Hindlimb muscle (tissue), 1 donor: ENCODE measurements at places on chromosomes 12 and 14.

DNA sequence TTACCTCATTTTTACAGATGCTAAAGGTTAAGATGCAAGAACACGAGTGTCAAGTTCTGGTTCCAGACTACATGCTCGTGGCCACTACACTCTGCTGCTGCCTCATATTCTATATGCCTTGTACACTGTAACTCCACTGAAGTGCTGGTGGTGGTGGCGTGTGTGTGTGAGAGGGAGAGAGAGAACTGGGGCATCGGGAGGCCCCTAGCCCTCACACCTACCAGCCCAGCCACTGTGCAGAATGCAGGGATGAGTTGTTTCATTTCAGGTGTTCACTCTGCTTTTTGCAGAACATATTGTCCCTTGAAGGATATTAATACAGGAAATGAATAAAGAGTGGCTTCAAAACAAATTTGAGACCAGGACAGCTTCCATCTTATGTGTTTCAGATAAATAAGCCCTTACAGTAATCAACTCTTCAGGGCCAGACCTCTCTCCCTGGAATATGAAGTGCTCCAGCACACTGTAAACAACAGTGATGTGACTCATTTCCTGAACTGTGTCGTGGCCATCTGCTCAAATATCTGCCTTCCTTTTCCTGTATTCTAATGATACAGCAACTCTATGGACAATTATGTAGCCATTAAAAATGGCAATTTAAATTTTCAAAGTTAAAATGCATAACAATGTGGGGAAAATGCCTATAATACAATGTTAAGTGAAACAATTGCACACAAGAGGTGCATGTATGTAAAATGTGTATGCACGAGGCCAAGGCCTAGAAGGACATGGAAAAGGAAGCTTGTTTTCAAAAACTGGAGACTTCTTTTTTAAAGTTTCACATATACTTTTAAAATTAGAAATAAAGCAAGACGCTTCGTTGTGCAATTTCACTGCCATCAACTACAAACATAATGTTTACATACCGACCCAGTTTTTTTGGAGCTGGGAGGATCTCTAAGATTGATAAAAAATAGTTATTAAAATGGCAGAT is 215.4 kb downstream of the PELI2 start:
- no peak for DNase-seq

- DNase-seq = no peak
Measured at GRCh38 chr14:97162621-97163020, 365.4 kb downstream of the VRK1 start.

- no peak for DNase-seq
Measured at GRCh38 chr12:2118061-2118460, 65.3 kb downstream of the CACNA1C start.

- DNase-seq = no peak
Measured at GRCh38 chr14:104118006-104118844, 20.2 kb upstream of the KIF26A start.

DNA sequence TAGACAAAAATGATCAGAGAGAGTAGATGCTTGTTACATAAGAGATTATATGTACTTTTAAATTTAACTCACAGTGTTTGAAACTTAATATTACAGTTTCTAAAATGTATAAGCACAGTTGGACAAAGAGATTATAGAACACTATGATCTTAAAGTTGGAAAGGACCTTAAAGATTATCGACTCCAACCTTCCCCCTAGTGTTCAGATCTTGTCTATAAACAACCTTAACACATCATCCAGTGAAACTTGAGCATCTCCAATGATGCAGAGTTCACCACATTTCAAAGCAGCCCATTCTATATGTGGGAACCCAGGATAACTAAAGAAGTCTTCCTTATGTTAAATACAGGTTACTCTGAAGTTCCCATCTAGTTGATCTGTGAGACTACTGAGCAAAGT is 480.8 kb downstream of the RMST start:
- DNase-seq = no peak

- DNase-seq = peak; percentile 61
Measured at GRCh38 chr12:94186278-94187241, 38.2 kb downstream of the PLXNC1 start.

DNA sequence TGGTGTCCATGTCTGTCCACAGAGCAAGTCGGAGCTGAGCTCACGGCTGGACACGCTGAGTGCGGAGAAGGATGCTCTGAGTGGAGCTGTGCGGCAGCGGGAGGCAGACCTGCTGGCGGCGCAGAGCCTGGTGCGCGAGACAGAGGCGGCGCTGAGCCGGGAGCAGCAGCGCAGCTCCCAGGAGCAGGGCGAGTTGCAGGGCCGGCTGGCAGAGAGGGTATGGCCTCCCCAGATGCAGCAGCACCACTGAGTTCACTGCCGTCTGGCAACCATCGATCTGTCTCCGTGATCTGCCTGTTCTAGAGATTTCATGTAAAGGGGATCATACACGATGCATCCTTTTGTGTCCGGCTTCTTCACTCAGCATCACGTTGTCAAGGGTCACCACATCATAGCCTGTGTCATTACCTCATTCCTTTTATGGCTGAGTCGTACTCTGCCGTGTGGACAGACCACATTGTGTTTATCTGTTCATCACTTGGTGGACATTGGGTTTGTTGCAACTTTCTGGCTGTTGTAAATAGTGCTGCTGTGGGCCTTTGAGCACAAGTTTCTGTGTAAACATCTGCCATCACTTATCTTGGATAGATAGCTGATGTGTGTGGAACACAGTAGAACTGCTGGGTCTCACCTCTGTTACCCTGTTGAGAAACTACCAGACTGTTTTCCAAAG is 21.9 kb downstream of the HIP1R start:
- no peak for DNase-seq

- no peak for DNase-seq
Measured at GRCh38 chr12:30992381-30992780, 65.8 kb downstream of the TSPAN11 start.

DNA sequence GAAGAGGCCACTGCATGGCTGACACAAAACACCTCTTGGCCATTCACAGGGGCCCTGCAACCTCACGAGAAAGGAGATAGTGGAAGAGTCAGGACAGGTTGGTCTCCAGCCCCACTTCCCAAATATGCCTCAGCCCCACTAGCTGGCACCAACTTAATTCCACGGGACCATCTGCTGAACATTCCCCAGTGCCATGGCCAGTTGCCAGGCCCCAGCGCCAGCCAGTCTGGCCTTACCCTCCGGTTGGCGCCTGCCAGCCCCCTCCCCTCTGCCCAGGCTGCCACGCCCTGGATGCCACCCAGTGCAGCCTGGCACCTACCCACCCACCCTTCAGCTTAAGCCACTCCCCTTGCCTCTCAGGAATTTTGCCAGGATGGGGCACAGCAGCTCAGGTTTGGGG is 21.2 kb upstream of the HSPB8 start:
- DNase-seq = no peak

DNA sequence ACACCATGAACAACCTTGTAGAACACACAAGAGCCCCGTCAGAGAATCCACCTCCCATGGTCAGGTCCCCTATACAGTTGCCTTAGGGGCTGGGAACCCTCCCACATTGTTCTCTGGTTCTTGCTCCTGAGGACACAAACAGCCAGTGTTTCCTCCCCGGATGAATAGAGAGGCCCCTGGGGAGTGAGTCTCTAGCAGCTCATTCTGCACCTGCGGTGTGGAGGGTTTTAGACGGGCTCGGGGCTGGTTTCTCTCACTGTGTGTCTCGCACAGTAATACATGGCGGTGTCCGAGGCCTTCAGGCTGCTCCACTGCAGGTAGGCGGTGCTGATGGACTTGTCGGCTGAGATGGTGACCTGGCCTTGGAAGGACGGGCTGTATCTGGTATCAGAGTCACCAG is 1052.1 kb downstream of the TMEM121 start:
- DNase-seq = no peak

GRCh38 chr12:30764251-30764650 is 9.5 kb upstream of the CAPRIN2 start:
- DNase-seq = no peak

- DNase-seq = no peak
Measured at GRCh38 chr12:33265900-33266299, 173.7 kb downstream of the SYT10 start.

DNA sequence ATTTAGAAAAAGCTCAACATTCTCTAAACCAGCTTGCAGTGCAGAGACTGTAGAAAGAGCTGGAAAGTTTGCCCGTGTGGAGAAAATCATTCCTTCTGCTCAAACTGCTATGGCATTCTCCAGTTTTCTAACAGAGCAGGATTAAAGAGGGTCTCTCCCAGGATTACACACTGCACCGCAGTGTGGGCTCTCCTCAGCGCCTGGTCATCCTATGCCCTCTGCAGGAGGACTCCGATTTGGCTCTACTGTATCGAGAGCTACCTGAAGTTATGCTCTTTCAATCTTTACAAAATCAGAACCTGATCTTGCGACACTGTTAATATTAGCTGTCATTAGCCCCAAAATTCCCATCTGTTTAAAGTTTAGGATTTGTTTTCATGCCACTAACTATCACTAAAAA is 33.0 kb downstream of the BHLHE41 start:
- no peak for DNase-seq

DNA sequence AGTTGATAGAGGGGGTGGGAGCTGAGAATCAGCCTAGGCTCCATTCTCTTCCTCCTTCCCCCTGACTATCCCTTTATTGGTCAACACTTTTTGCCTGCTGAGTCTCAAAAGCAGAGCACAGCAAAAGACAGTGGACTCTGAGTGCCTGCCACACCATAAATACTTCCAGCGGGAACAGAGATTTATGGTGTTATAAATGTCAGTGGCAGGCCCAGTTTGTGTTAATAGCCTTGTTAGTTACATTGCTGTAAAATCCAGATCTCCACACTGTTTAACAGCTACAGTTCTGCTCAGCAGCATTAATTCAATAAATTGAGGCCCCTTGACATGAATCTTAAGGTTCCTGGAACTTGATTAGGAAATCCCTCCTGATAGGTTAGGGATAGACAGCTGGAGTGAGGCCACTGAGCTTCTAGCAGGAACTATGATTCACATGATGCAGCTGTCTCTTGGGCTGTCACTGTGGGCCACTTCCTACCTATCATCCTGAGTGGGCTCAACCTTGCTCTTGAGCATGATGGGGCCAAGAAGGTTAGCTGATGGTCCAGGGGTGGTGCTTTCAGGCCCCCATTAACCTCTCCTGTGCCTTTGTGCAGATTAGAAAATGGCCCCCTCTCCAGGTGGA is 295.2 kb upstream of the SRRM4 start:
- DNase-seq = no peak

GRCh38 chr14:30211326-30211725 is 283.7 kb upstream of the PRKD1 start:
- no peak for DNase-seq

DNA sequence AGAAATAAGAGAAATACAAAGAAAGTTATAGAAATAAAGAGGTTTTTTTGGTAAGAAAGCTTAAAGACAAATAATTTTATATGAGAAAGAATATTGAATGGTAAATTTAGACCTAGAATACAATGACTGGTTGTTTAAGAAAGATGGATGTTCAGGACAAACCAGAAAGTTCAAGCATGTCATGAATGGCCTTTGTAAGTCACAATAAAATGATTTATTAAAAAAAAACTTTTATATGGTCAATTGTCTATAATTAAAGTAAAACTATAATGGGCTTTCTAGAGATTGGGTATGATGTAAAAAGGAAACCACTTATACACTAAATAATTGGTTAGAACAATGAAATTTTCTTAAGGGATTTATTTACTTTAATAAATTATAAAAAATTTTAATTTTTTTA is 19.8 kb upstream of the CAPRIN2 start:
- no peak for DNase-seq

DNA sequence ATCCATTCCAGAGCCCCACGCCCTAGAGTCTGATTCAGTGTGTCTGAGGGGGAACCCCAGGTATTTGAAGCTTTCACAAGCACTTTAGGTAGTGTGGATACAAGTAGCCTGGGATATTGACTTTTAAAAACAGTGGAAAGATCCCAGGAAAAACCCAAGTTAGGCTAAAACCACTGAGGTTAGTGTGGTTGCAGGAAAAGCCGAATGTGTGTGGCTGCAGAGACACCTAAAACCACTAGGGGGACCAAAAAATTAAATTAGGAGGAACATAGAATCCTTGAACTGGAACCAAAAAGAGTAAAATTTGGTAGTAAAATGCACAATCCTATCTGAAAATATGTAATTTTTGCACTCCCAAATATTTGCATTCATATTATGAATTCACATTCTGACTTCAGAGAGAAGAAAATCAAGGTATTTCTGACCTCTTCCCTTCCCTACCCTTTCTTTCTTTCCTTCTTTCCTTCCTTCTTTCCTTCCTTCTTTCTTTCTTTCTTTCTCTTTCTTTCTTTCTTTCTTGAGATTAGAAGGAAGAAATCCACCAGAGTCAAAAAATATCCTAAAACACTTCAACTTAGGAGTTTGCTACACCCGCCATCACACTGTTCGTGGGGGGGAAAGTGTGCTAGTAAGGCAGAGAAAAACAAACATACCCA is 37.8 kb downstream of the SLCO1A2 start:
- peak; percentile 3 for DNase-seq

- DNase-seq = no peak
Measured at GRCh38 chr12:81863406-81863805, 104.3 kb upstream of the PPFIA2 start.

GRCh38 chr14:76936483-76936882 is 92.0 kb downstream of the IRF2BPL start:
- DNase-seq = no peak

- no peak for DNase-seq
Measured at GRCh38 chr14:91918186-91918883, 29.2 kb downstream of the FBLN5 start.

DNA sequence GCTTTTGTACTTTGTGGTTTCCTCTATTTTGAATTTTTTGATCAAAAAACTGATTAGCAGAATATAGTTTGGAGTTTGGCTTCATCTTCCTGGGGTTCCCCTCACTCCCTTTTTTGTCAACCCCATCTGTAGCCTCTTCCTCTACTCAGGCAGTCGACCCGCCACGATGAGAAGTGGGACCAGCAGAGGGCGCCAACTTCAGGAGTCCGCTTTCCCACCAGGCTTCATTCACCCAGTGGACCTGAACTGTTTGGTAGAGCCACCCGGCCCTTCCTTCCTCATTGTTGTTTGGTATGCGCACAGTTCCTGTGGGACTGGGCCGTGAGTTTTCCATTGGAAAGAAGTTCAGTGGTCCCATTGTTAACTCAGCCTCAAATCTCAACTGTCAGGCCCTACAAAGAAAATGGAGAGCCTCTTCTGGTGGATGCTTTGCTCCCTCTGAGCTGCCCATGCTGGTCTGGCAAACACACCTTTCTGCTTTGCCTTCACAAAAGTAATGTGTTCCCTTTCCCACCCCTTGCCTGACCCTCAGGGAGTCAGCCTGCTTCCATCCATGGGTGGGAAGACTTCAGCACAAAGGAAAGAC is 21.7 kb downstream of the TMBIM6 start:
- peak; percentile 32 for DNase-seq

DNA sequence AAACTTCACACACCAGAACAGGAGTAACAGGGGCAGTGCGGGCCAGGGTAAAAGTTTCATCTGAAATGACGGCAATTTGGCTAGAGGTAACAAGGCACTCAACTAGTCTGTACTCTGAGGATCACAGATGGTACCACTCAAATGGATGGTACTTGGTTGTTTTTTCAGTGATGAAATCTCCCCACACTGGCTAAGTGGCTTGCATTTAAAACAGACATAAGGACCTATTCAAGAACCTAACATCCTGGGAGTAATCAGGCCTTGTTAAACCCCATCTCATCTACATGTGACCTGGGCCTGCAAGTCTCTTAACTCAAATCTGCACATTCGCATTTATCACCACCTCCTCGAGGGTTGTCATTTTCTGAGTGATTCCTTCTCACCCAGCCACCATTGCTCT is 90.8 kb downstream of the PRKAB1 start:
- DNase-seq = no peak
